ENCODE measurements at places on chromosomes 6 and 20.
A peak's percentile ranks its signal among the peaks of the same experiment; 100 is the strongest.

- no peak for DNase-seq
Observed at GRCh38 chr20:57409316-57409671, 18.1 kb downstream of the RBM38 start.

DNA sequence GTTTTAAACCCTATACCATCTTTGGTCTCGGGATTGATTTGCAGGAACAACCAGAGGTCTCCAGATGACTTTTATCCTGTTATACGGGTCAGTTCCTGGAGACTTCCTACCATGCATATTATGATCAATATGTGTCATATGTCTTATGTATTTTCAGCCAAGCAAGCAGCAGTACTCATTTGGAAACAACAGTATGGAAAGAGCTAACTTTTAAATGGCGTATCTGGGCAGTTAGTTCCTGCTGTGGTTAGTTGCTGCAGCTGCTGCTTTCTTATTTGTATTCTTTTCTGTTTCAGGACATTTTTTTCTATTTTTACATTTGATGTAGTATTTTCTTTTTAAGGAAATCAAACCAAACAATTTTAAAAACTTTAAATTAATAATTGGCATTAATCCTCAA lies 207.5 kb downstream of the MANEA start:
- no peak for DNase-seq

GRCh38 chr6:133899556-133899955 lies 10.6 kb downstream of the TCF21 start:
- no peak for DNase-seq

GRCh38 chr6:151869787-151870186 lies 62.3 kb downstream of the ESR1 start:
- no peak for DNase-seq

- DNase-seq = no peak
Observed at GRCh38 chr6:67914419-67914818, 720.7 kb upstream of the ADGRB3 start.

- DNase-seq = peak; percentile 97
Observed at GRCh38 chr6:42140032-42140431, 2.4 kb downstream of the C6orf132 start.

GRCh38 chr20:9011121-9011520 lies 57.8 kb upstream of the PLCB4 start:
- no peak for DNase-seq

GRCh38 chr6:113338644-113339043 lies 518.5 kb upstream of the MARCKS start:
- no peak for DNase-seq

DNA sequence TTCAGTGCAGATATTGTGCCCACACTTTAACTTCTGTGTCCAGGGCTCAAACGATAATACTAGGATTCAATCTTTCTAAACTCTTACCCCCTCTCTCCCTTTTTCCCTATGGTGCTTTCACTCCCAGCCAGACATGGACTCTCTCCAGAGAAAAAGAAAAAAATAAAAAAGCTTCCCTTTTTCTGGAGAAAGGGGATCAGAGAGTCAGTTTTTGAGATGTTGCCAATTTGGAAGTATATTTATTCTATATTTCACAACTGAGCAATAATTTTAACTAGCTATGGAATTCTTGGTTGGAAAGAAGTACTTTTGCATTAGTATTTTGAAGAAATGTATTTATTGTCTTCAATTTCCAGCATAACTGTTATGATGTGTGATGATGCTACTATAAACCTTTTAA lies 72.2 kb upstream of the ZFP64 start:
- no peak for DNase-seq

DNA sequence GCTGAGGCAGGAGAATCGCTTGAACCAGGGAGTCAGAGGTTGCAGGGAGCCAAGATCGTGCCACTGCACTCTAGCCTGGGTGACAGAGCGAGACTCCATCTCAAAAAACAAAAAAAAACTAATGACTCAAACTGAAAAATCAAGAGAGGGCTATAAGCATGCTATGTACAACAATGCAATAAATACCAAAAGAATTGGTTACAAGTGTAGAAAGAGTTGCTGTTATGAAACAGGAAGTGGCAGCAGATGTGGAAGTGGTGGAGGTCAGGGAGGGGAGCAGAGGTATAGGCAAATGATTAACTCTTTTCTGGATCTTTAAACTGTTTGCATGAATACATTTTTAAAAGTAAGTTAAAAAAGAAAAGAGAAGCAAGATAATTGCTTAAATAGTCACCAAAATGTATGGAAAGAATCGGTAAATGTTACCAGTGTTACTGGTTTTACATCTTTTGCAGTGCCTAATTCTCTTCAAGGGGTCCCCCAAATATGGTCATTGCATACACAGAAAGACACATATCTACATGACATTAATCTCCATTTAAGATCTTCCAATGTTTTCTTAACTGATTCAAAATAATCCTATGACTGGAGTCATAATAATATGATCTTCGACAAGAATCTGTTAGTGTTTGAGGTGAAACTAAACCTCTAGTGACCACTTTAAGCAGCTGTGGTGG lies 15.0 kb downstream of the CALHM6 start:
- DNase-seq = no peak
